Thoracic aorta (tissue), 2 donors: ENCODE measurements at places on chromosomes 6 and 20. TPM values are rescaled to one million over a fixed set of nuclear protein-coding genes. Genes with fewer than 3 reads are reported as not detected.

AGER gene
- total RNA-seq = 1.8 TPM

TTLL9 gene
- total RNA-seq = not detected

SRMS gene
- not detected for total RNA-seq

PAX1 gene
- total RNA-seq = not detected

GPR6 gene
- not detected for total RNA-seq

SLC2A4RG gene
- 103 TPM for total RNA-seq

EDN1 gene
- 11.8 TPM for total RNA-seq

CRISP3 gene
- not detected for total RNA-seq

GHRH gene
- not detected for total RNA-seq

SIRPD gene
- not detected for total RNA-seq

TNF gene
- total RNA-seq = 0.71 TPM

HLA-DQB1 gene
- total RNA-seq = 2.0 TPM

DDO gene
- 1.6 TPM for total RNA-seq

MUCL3 gene
- total RNA-seq = not detected

CARMIL1 gene
- total RNA-seq = 63.0 TPM

ECT2L gene
- not detected for total RNA-seq

PLCB4 gene
- 15.3 TPM for total RNA-seq

RCAN2 gene
- 126 TPM for total RNA-seq

MCHR2 gene
- not detected for total RNA-seq
